Calu3 (cell line): ENCODE measurements at places on chromosomes 5 and 9.

DNA sequence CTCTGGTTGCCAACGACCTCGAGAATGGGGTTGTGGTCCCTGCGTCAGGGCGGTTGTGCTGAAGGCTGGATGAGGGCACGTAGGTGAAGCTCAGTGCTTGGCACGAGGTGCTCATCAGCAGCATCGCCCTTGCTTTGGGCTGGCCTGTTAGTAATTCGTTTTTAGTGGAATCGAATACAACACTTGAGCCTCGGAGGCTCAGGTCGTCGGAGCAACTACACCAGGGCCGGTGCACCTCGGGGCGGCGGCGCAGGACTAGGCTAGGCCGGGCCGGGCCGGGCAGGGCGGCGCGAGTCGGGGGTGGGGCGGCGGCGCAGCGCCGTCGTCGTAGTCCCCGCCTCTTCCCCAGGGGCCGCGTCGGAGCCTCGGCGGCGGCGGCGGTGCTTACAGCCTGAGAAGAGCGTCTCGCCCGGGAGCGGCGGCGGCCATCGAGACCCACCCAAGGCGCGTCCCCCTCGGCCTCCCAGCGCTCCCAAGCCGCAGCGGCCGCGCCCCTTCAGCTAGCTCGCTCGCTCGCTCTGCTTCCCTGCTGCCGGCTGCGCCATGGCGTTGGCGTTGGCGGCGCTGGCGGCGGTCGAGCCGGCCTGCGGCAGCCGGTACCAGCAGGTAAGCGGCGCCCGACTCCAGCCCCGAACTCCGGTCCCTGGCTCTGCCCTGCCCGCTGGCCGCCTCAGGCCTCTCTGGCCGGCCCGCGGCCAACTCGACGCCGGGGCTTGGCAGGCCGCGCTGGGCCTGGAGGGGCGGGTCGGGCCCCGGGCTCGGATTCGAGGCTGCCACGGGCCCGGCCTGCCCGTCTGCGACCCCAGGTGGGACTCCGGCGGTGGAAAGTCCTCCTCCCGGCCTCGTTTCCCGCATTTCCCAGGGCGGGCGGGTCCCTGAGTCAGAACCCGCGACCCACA lies at the start of gene NDFIP1:
Gene NDFIP1 (plus strand): TSS at position 348 of the 899 bp plus-strand sequence. CDS start 196 bp downstream, at position 544.
- H3K4me1 ChIP-seq, result peaks cover 26% of the 10 kb centered on the region
- peaks cover 25% of the 10 kb centered on the region for H3K36me3 ChIP-seq
- peak within 1 kb of the TSS; percentile 95 for H3K4me3 ChIP-seq

- DNase-seq, result no peak
- no peak overlapping the region for H3K4me3 ChIP-seq
- no peaks in the 10 kb centered on the region for H3K36me3 ChIP-seq
- no peaks in the 10 kb centered on the region for H3K27me3 ChIP-seq
Observed at GRCh38 chr9:73200694-73201452, 49.2 kb downstream of the ANXA1 start.

GRCh38 chr9:34072868-34073590 lies 24.3 kb upstream of the UBAP2 start:
- peaks cover 22% of the 10 kb centered on the region for H3K4me1 ChIP-seq
- DNase-seq, result peak; percentile 51
- no peaks in the 10 kb centered on the region for H3K27me3 ChIP-seq
- no peak overlapping the region for H3K27ac ChIP-seq
- H3K4me3 ChIP-seq, result peak overlapping the region; percentile 9
- no peaks in the 10 kb centered on the region for H3K36me3 ChIP-seq

GRCh38 chr5:135214897-135215616 lies 181.0 kb upstream of the PITX1 start:
- H3K27me3 ChIP-seq, result peaks cover 67% of the 10 kb centered on the region
- H3K27ac ChIP-seq, result no peak overlapping the region
- DNase-seq, result no peak
- H3K4me1 ChIP-seq, result no peaks in the 10 kb centered on the region
- no peaks in the 10 kb centered on the region for H3K36me3 ChIP-seq

GRCh38 chr9:35000535-35001284 lies 11.2 kb downstream of the DNAJB5 start:
- H3K4me3 ChIP-seq, result no peak overlapping the region
- DNase-seq, result no peak
- no peak overlapping the region for H3K27ac ChIP-seq
- H3K27me3 ChIP-seq, result no peaks in the 10 kb centered on the region
- H3K36me3 ChIP-seq, result peaks cover 12% of the 10 kb centered on the region

GRCh38 chr5:140114341-140115185 lies 654 bp downstream of the PURA start:
- H3K27ac ChIP-seq, result peak overlapping the region; percentile 63
- peak overlapping the region; percentile 86 for H3K4me3 ChIP-seq
- peaks cover 27% of the 10 kb centered on the region for H3K36me3 ChIP-seq

GRCh38 chr5:59588922-59589321 lies 304.6 kb downstream of the PDE4D start:
- no peaks in the 10 kb centered on the region for H3K27me3 ChIP-seq
- DNase-seq, result no peak

DNA sequence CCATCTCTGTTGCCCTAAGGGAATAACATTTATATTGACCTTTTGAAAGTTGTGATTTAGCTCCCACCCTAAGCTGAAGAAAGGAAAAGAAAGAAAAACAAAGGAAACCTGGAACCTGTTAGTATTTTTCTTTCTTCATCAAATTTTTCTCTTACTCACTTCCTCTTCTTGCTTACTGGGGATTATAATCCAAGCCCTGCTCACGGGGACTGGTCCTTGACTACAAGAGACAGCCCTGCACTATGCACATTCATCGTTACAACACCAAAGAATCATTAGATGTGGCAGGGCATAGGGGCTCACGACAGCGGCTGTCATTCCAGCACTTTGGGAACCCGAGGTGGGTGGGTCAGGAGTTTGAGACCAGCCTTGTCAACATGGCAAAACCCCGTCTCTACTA lies 37.8 kb upstream of the LPAR1 start:
- no peak for DNase-seq
- H3K4me1 ChIP-seq, result no peaks in the 10 kb centered on the region
- H3K27ac ChIP-seq, result no peak overlapping the region
- no peaks in the 10 kb centered on the region for H3K27me3 ChIP-seq
- no peaks in the 10 kb centered on the region for H3K36me3 ChIP-seq
- no peak overlapping the region for H3K4me3 ChIP-seq
